Activated CD4-positive, alpha-beta T cell treated with anti-CD3 and anti-CD28 coated beads, Interleukin-2, Interleukin-4, amounts not matched to agents 100 ng/mL and 50 ng/mL, durations not matched to agents 16 hours and 8 hours (primary cell): ENCODE measurements at places on chromosomes 5 and 9.

DNA sequence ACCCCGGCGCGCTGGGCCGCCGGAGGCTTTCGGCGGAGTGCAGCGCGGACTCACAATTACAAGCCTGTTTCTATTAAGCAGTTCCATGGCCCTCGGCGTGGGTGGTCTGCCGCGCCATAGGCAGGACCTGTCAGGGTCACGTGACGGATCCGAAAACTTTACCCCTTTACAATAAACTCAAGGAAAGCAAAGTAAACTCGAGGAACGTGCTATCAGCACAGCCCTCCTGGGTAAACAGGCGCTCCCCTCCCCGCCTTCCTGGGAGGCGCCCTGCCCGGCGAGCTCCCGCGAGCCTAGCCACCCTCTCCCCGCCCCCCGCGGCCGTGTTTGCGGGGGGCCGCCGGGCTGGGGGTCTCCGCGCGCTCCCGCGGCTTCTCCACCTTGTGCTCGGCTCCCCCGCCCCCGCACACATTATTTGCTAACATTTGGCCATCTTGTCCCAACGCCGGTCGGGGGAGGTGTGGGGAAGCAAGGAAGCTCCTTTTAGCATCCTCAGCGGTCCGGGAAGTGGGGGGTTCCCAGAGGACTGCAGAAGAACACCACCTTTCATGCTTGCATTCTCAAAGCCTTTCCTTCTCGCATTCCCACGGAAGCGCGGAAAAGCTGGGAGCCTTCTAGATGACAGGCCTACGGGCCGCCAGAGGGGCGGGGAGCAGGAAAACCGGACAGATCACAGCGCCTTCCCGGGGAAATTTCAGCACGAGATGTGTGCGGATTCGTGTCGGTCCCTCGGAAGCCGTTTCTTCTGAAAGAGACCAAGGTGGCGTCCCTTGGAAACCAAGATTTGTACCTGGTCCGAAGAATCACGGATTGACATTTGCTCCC lies at the start of gene PTCH1:
Gene PTCH1, minus strand, starts transcription at position 238 of the 825 bp plus-strand sequence.
- no peak for DNase-seq

DNA sequence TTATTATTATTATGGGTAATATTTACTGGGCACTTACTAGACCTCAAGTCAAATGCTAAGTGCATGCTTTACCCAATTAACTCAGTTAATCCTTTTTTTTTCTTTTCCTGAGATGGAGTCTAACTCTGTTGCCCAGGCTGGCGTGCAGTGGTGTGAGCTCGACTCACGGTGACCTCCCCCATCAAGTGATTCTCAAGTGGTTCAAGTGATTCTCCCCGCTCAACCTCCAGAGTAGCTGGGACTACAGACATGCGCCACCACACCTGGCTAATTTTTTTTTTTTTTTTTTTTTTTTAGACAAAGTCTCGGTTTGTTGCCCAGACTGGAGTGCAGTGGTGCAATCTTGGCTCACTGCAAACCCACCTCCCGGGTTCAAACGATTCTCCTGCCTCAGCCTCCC lies 69.1 kb downstream of the CXXC5 start:
- DNase-seq, result no peak

- no peak for DNase-seq
Observed at GRCh38 chr5:65050140-65050539, 281.4 kb downstream of the CWC27 start.

DNA sequence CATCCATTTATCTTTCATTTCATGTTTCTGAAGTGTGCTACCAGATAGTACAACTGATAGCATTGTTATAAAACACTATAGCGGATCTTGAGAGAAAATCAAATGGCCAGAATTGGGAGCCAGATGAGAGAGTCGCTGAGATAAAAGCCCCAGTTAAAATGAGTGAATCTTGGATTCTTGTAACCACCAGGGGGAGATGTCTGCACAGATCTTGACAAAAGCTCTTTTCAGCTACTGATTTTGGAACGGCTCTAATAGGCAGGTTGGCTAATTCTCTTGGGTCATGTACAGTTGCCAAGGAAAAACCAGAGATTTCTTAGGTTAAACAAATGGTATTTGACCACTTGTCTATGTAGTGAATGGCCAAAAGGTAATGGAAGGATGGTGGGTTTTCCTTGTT lies 21.7 kb downstream of the F2RL2 start:
- DNase-seq, result peak; percentile 66

- no peak for DNase-seq
Observed at GRCh38 chr5:171168171-171168570, 140.9 kb upstream of the TLX3 start.

- no peak for DNase-seq
Observed at GRCh38 chr5:40405230-40405629, 274.5 kb upstream of the PTGER4 start.

- DNase-seq, result no peak
Observed at GRCh38 chr9:110115826-110116542, 92.0 kb downstream of the C9orf152 start.

DNA sequence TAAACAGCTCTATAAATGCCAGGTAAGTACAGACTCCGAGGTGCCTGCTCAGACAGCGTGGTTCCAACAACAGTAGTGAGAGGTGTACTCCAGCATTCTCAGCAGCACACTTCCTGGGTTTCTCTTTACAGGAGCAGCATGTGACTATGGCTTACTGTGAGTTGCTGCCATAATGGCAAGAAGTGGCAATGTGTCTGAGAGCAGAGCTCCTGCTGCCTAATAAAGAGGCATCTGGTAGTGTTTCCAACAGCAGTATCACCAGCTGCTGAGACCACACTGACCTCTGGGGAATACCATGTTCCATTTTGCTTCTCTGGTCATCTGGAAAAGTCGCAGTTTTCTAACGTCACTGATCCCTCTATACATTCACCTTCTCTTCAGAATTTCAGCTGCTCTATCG lies 398.2 kb downstream of the SLCO4C1 start:
- no peak for DNase-seq

DNA sequence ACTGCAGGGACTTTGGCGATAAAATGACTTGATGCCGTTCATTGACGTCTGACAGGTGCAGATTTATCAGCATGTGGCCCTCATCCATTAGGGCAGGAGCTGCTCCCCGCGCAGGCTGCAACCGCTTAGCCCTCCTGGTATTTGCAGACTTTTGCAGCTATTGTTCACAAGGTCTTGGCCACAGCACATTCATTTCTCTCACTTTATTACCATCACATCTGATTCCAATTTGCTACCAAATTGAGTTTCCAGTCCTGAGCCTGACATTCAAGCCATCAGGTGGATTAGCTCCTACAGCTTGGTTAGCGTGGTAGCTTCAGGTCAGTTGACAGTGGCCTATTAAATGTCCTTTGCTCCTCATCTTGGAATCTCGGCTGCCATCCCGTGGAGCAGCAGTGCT lies 299.2 kb downstream of the CD180 start:
- DNase-seq, result no peak

DNA sequence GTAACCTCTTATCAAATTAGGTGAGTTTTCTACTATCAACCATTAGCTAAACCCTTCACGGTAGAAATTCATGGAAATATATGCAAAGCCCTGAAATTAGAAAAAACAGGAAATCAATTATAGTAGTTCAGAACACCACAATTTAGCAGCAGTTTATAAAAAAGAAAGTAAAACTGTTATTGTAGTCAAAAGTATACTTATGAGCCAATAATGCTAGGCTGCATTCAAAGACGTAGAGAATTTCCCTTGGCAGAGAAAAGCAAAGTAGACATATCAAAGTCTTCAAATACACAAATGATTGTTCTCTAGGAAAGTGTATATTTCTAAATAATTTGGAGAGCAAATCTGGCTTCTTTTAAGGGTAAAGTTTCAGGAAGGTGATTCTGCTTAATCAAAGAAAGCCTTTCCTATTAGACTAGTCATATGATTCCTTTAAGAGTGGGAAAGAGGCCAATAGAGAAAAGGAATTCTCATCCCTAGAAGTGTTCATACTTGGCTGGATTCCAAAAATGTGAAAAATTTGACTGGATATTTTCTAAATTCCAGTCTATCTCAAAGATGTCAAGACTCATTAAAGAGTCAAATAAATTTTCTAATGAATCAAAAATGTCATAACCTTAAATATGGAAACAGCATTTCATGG lies 185.5 kb downstream of the SMC2 start:
- no peak for DNase-seq

- no peak for DNase-seq
Observed at GRCh38 chr9:118529210-118529609, 825.0 kb downstream of the TLR4 start.

DNA sequence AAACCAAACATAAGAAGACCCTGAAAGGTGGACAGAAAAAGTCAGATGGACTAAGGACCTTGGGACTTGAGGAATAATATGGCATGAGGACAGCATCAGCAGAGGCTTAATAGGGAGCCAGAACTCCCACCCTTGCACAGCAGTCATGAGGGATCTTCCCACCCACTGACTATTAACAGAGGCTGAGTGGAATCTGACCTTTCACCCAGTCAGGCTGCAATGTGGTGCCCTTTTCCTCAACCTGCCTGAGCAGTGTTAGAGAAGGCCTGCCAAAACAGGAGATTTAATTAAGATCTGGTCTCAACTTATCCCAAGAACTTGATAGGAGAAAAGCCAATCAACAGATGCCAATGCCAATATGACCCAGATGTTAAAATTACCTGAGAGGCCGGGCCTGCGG lies 481.9 kb downstream of the KDM4C start:
- DNase-seq, result no peak

DNA sequence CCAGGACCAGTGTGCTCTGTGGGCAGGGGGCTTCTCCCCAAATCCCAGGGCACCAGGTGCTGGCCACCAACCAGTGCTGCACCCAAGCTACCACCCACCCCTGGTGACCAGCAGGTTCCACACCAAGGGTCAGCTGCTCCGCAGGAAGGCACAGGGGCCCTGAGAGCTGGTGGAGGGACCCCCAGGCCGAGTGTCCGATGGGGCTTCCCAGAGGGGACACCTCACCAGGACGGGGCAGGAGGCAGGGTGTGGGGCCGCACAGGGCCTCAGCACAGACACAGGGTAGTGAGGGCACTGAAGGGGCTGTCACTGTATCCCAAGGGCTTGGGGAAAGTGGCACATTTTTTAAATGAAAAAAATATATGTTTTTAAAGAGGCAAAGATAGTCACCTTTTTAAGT lies 18.1 kb downstream of the LCN9 start:
- DNase-seq, result no peak

DNA sequence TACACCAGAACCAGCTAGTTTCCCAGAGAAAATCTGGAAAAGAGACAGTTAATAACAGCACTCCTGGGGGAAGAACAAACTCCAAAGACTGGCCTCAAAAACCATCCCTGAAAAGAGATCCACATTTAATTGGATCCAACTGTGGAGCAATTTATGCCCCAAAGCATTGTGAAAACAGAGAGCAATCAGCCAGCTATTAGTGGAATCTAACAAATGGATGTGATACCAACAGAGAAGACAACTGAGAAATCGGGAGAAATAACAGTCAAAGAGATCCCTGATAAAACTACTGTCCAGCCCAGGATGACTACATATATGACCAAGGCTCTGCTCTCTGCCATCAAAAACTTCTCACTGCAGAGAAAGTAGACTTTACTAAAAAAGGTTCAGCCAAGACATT lies 40.5 kb upstream of the TRIO start:
- no peak for DNase-seq
